HFFc6 (cell line): ENCODE measurements at places on chromosomes 1 and 21.

- no peak for DNase-seq
These were observed 47.9 kb downstream of the GON4L start for GRCh38 chr1:155809088-155809487.

DNA sequence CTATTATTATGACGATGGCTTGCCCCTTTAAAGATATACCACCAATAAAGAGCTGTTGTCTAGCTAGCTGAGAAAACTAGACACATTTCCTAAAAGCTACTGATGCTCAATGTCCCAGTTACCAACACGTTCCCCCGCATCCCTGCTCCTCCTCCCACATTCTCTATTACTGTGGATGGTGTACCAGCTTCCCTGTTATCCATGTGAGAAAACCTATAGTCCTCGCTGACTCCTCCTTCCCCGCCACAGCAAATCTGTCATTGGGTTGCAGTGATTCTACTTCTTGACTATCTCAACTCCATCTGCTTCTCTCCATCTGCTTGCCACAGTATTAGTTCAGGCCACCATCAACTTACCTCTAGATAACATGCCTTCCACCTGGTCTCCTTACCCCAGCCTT lies 337.5 kb downstream of the KCNH1 start:
- no peak for DNase-seq

DNA sequence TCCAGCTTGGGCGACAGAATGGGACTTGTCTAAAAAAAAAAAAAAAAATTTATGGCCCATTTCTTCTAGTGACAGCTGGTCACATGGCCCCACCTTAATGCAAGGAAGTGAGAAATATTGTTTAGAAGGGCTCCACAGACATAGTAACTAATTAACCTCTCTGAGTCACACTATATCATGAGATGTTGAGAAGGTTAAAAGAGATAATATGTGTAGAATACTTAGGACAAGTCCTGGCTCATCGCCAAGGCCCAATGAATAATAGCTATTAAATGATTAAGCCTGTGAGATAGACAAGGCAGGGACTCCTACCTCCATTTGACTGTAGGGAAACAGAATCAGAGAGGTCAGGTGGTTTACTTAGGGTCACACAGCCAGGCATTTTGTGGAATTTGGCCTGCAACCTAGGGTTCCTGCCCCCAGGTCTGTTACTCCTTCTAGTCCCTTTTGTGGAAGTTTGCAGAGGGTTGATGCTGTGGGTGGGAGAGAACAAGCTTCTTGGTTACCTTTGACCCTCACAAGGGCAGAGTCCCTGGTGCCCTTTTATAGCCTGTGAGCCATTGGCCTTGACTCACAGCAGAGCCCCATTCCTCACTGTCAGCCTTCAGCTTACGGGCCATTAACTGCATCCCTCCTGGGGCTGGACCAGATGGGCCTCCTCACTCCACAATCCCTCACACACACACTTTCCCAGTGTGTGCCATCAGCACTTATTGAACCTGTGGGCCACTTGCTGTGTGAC lies 48.5 kb downstream of the OPRD1 start:
- DNase-seq = peak; percentile 32

- DNase-seq = no peak
These were observed 135.4 kb downstream of the DMRTB1 start for GRCh38 chr1:53594391-53595180.

DNA sequence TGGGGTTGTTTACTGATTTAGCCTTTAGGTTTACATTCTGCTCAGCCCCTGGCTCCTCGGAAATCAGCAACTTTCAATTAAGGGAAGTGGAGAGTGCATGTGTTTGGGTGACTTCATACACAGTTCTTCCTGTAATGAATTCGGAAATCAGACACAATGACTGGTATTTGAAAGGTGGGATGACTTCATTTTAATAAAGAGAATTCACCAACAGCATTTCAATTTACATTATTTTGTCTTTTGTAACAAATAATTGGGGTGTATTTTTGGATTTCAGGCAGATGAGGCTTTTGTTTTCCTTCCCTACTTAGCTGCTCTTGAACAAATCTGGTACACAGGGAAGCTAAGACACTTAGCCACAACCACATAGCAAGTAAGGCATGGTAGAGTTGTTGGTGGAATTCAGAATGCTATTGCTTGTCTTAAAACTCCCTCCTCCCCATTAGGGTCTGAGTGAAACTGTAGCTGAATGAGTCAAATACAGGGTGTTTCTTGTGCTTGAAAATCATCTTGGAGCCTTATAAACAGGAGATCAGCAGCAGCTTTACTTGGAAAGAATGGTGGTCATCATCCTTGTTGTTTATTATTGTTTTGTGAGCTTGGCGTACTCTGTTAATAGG lies 917 bp downstream of the STX12 start:
- DNase-seq = peak; percentile 26

DNA sequence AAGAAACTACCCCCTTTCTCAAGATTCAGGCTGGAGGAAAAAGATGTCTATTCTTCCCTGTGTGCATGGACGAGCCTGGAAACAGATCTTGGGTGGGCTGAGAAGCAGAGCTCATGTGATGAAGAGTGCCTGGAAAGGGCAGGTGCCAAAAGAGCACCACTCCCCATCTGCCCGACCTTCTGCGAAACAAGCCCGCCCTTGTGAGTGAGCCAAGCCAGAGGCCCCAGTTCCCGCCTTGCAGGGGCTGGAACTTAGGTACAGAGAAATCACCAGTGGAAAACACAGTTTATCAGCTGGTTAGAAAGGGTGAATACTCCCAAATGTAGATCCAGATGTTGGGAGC lies 26.7 kb upstream of the A3GALT2 start:
- no peak for DNase-seq

DNA sequence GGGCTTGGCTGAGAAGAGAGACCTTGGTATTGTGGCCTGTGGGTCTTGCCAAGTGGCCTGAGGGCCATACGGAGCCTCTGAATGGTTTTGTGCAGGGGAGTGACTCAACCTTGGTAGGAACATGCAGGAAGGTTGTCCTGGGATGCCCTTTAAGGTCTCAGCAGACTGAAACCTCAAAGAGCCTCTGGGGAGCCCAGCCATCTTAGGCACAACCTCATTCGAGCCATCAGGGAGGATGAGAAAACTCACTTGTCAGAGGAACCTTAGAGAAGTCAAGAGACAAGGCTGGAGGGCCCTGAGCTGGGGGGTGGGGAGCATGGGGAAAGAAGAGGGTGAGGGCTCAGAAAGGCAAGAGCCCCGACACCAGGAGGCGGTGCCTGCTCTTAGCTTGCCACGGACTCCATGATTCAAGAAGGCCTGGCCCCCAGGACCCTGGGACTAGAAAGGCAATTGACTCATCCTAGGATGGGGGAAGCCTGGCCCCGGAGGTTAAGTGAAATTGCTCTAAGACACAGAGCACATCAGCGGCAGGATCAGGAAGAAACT lies 13.0 kb downstream of the IFI6 start:
- DNase-seq = peak; percentile 90

GRCh38 chr1:84291882-84292655 lies 9.4 kb upstream of the SAMD13 start:
- DNase-seq = no peak

- no peak for DNase-seq
These were observed 15.5 kb downstream of the IFNGR2 start for GRCh38 chr21:33418691-33419090.

DNA sequence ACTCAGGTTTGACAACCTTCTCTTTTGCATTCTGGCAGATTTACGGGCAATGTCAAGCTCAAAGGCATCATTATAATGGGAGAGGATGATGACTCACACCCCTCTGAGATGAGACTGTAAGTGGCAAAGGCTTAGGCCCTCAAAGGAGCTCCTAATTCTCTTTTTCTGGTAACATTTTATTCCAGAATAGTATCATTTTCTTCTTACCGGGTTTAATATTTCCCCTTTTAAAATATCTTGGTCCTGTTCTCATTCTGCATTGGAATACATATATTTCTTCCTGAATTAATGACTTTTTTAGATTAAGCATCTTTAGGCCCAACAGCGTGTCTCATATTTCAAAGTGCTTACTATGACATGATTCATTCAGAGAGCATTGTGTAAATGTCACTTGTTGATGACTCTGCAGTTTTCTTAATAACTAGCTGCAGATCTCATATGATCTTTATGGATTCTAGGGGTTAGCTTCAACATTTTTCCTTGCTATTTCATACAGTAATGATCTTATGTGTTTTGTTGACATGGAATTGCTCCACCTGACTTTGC lies 1.7 kb downstream of the PITHD1 start:
- DNase-seq = peak; percentile 62

GRCh38 chr1:159291424-159291823 lies 10.7 kb upstream of the FCER1A start:
- DNase-seq = no peak

DNA sequence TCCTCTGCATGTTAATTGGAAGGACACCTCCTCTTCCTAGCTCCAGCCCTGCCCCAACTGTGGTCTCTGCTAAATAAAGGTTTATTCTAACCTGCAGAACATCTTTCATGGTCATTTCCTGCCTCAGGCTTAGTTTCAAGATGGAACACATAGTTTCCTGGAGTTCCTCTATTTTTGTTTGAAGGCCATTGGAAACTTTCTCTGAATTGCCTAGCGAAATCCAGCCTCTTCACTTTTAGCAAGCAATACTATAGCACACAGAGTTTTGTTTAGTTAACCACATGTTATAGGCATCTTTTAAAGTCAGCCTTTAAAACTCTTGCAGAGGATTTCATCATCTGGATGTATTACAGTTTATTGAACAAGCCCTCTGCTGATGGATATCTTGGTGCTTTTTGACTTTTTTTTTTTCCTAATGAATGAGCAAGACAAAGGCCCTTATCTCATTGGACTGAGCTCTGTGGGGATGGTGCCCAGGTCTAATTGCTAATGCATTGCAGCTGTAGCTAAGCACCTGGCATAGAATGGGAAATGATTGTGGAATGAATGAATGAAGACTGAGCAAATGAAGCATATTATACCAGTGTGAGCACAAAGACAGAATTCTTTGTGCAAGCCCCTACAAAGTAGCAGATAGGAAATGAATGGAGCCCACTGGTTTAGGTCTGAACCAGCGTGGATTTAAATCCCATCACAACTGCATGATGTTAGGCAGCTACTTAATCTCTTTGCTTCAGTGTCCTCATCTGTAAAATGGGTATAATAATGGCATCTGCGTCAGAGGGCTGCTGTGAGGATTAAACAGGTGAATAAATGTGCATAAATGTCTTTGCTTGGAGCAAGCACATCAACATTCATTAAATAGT lies 641 bp upstream of the CFAP107 start:
- DNase-seq = no peak

DNA sequence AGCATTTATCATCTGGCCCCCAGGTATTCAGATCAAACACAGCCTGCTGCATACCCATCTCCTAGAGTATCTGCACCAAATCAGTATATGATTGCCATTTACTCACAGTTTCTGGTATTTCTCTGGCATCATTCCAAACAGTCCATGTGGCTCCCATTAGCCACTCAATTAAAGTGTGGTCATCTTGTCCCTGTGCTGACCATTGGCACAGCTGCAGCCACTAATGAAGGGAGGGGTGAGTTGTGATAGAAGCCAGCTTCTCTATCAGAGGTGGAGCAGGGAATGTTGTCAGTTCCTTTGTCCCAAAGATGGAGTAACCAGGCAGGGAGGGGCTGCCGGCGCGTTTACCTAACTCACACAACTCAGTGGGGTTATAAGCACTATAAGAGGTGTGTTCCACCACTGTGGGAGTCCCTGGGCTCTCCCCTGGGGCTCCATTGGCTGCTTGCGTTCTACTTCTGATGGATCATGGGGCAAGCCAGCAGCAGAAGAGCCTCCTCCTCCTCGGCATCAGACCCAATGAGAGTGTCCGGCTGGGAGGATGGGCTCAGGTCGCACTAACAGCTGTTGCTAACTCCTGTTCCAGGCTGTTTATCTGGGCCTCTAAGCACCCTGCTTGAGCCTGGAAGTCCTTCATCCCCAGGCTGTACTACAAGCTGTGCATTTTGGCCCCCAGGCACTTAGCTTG lies 108.6 kb downstream of the GDAP2 start:
- peak; percentile 48 for DNase-seq

DNA sequence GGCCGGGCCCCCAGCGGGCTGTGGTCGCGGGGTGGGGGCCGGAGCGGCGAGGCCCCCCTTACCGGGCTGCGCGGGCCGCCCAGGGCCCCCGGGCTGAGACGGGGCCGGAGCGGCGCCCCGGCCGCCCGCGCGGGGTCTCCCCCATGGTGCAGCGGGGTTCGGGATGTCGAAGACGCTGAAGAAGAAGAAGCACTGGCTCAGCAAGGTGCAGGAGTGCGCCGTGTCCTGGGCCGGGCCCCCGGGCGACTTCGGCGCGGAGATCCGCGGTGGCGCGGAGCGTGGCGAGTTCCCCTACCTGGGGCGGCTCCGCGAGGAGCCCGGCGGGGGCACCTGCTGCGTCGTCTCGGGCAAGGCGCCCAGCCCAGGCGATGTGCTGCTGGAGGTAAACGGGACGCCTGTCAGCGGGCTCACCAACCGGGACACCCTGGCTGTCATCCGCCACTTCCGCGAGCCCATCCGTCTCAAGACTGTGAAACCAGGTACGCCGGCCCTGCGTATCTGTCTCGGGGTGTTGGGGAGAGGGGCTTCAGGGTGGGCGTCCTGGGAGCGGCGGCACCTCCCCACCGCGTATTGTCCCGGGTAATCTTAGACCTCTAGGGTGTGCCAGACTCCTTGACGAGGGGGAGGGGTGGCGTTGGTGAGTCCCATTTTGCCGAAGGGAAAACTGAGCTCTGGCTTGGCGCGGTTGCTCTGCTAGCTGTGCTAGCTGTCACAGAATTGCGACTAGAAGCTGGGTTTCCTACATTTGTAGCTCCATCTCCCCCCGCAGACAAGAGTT lies 745 bp downstream of the MAGI3 start:
- DNase-seq = peak; percentile 6

DNA sequence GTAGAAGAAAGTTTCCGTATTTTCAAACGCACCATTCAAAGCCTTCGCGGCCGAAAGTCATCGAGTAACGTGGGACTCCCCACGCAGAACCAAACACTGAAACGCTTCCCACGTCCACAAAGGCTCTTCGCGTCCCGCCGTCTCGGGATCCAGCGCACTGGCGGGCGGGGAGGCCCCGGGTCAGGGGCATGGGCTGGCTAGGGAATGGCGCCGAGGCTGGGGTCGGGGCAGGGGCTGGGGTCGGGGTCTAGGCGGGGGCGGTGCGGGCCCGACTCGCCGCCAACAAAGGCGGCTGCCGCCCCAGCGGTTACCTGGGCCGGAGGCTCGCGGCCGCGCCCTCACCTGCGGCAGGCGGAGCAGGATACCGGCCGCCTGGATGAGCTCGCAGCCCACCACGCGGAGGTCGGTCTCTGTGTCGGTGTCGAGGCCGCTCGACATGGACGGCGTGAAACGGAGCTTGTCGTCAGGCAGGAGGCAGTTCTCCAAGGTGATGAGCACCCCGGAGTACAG lies 403 bp downstream of the CCNL2 start:
- no peak for DNase-seq

GRCh38 chr1:101207891-101208290 lies 28.9 kb upstream of the S1PR1 start:
- no peak for DNase-seq

DNA sequence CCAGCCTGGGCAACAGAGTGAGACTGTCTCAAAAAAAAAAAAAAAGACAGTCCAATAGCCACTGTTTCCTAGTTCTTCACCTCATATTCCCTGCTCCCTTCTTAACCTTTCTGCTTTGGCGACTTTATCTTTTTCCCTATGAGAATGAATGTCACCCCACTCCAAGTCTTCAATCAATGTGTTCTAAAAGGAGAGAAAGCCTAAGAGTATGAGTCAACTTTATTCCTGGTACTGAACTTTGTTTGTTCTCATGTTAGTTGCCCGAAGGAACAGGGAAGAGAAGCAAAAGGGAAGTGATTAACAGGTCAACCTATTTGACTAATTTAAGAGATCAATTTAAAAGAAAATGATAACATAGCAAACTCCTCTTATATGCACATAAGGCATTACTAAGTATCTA lies 39.9 kb upstream of the SLC16A1 start:
- DNase-seq = no peak

GRCh38 chr1:157691285-157691920 lies 9.2 kb downstream of the FCRL3 start:
- DNase-seq = peak; percentile 45

GRCh38 chr1:203704120-203704519 lies 60.9 kb upstream of the LAX1 start:
- DNase-seq = no peak
